ENCODE measurements at places on chromosomes 11 and 22.

DNA sequence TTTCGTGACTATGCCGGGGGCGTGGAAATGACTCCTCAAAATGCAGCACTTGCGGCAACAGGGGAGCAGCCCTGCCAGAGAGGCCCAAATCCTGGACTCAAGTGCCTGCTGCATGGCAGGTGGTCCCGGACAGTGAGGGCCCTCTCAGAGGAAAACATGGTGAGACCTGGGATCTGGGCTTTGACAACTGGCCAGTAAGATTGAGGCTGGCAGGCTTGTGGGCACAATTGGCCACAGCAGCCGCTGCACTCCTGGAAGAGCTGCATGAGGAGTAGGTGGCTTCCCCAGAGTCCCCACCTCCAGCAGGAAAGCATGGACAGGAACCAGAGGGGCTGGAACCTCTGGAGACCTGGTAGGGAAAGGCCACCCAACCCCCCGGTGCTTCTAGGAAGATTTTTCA is 13.4 kb downstream of the LINC01488 start:
- no peak for DNase-seq

GRCh38 chr11:117564321-117564720 is 232.7 kb downstream of the DSCAML1 start:
- no peak for DNase-seq

GRCh38 chr22:35708453-35708852 is 9.2 kb upstream of the APOL5 start:
- DNase-seq: no peak

DNA sequence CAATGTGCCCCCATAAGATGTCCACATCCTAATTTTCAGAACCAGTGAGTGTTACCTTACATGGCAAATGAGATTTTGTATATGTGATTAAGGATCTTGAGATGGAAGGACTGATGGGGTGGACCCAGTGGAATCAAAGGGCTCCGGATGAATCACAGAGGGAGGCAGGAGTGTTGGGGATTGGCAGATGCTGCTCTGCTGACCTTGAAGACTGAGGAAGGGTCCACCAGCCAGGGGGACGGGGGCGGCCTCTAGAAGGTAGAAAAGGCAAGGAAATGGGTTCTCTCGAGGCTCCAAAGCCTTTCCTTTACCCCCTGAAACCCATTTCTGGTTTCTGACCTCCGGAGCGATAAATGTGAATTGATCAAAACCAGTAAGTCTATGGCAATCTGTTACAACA is 18.8 kb downstream of the TMEM218 start:
- DNase-seq: no peak

DNA sequence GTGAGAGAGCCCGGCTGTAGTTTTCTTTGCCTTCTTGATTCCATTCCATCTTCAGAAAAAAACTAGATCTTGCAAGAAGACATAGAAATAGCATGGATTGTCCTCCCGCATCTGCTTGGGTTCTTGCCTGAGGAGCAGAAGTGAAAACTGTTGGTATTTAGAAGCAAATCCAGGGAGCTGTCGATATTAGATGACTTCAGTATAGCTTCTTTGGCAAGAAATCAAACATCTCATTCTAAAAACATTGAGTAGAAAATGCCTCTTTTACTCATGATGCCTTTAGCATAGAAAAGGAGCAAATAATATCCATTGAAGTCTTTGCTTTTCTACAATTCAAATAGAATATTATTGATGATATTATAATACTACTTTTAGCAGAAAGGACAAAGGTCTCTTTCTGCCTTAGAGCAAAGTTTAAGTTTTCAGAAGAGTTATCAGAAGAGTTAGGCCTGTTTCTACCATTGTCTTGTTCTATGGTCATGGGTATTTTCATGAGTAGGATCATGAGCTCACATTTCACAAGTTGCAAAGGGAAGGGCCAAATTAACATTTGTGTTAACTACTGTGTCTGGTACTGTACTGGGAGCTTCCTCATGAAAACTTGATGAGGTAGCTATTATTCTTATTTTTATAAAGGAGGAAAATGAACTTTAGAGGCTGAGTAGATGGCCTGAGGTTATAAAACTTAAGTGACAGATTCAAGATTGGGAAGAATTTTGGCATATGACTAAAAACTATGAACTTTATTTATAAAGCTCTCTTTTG is 49.7 kb downstream of the EXT2 start:
- DNase-seq: no peak

GRCh38 chr22:38796262-38796957 is 2.5 kb upstream of the DNAL4 start:
- DNase-seq: no peak

DNA sequence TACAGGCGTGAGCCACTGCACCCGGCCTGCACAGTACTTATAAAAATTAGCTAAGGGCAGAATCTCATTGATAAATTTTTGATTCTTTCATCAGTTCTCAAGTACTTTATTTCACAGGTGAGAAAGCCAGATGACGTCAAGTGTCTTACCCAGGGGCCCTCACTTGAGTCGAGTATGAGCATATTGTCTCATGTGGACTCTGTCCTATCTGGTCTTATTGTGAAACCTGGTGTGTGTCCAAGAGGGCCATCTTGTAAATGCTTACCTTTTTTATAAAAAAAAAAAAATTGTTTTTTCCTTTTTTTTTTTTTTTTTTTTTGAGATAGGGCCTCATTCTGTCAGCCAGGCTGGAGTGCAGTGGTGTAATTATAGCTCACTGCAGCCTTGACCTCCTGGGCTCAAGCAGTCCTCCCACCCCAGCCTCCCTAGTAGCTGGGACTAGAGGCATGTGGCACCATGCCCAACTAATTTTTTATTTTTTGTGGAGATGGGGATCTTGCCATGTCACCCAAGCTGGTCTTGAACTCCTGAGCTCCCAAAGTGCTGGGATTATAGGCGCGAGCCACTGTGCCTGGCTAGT is 6.0 kb downstream of the ACO2 start:
- no peak for DNase-seq

DNA sequence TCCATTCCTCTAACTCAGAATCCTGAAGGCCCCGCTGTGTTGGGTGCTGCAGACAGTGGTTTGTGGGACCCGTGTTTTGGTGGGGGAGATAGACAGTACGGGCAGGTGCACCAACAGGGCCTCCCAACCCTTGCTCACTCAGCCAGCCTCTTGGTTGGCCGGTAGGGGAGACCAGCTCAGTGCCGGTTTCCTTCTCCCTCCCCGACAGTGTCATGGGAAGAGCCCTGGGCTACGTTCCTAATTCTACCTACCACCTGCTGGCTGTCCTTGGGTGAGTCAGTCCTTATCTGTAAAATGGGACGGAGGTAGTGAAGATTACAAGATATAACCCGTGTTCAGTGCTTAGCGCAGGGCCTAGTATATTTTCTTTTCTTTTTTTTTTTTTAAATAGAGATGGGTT is 5.9 kb downstream of the TMEM134 start:
- no peak for DNase-seq

DNA sequence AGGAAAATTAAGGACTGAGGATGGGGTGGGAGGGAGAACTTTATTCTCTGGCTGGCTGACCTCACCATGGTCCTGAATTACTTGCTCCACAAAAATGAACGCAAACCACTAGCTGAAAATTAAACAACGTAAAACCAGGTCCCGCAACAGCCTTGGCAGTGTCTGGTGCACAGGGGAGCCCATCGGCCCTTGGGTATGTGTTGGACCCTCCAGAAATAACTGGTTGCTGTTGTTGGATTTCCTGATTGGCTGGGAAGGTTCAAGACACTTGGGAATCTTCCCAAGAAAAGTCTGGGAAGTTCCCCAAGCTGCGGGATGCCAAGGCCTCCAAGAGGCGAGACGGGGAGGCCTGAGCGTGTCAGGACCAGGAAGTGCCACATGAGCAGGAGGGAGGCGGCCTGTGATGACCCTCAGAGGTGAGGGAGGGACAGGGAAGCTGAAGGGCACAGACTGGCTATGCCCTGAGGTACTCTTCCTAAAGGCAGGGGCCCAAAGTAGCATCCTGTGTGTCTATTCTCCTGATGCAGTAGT is 10.4 kb upstream of the RASL10A start:
- no peak for DNase-seq

DNA sequence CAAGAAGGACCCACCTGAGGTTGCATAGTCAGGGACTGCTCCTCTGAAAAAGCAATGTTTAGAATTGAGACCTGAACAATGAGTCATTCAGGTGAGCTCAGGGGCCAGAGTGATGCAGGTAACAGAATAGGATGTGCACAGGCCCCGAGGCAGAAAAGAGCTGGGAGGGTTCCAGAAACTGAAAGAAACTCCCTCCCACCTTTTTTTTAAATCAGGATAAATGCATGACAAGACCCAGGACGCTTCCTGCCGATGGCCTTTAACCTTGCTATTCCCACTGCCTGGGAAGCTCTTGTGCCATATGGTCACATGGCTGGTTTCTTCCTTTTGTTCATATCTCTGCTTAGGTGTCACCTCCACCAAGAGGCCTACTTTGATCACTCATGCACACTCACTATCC is 214.2 kb upstream of the ZBED5 start:
- DNase-seq: no peak

DNA sequence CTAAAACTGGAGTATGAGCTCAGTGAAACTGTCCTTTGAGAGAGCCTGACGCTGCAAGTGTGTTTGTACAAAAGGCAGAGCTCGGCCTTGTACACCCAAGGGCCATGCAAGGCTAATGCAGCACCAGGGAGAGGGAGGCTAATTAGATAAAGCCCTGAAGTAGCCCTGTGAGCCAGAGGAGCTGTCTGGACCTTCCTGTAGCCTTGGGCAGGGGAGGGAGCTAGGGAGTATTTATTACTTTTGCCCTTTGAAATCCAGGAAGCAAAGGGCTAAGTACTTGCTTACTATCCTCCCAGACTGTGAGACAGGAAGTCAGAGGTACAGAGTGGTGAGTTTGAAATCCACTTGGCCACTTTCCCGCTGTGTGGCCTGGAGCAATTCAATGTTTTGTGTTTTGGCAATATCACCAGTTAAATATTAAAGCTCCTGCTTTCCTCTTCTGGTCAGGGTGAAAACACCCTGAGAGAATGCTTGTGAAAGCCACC is 10.2 kb upstream of the LDHA start:
- DNase-seq: no peak

- DNase-seq: no peak
These were observed 50.3 kb downstream of the TEAD1 start for GRCh38 chr11:12724301-12725054.

GRCh38 chr11:78210000-78210608 is 21.4 kb downstream of the USP35 start:
- no peak for DNase-seq

DNA sequence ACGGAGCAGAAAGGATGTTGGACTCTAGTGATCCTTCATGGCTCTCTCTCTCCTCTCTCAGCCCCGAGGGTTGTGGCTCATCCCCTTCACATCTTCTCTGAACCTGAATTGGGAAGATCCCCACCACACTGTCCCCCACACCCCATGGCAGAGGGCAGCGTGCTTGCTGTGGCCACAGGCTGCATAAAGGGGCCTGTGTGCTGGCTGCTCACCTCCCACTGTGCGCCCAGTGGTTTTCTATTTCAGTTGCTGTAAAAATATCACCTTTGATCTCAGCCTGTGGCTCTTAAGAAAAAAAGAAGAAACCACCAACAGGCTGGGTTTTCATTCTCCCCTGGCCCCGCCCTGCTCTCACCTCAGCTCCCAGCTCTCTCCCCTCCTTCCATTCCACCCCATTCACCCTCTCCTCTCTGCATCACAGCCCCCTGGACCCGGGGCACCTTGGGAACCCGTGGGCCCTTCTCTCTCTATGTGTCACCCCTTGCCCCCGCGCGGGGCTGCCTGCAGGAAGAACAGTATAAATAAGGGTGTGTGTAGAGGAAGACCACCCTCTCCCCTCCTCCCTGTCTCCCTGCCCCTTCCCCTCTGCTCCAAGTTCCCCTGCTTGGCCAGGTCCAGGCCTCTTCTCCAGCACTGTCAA is 25.8 kb upstream of the WNT11 start:
- DNase-seq: no peak

- no peak for DNase-seq
These were observed 73.1 kb upstream of the KCNA4 start for GRCh38 chr11:30089921-30090320.

DNA sequence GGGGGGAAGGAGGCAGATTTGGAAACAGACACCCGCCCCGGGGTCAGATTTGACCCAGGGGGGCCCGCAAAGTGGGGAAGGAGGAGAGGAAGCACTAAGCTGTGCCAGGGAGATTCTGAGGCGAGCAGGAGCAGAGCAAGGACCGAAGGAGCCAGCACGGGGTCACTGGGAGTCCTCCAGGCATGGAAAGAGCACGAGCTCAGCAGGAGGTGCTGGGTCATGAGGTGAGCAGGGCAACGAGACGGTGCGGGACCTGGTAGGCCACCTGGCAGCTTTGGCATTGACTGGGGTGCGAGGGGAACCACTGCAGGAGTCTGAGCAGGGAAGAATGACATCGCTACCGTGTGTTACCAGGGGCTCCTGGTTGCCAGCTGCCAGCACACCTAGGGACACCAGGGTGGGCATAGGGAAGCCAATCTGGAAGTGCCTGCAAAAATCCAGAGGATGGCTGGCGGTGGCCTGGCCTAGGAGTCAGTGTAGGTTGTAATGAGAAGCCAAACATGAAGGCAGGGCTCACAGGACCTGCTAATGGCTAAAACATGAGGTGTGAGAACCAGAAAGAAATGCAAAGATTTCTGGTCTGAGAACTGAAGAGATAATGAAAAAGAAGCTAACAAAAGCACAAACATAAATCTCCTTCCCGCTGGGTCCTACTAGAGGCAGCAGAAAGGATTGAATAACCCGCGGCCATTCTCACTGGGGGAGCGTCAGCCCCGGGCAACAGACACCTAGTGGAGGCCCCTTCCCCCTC is 63.5 kb downstream of the MICAL3 start:
- no peak for DNase-seq

DNA sequence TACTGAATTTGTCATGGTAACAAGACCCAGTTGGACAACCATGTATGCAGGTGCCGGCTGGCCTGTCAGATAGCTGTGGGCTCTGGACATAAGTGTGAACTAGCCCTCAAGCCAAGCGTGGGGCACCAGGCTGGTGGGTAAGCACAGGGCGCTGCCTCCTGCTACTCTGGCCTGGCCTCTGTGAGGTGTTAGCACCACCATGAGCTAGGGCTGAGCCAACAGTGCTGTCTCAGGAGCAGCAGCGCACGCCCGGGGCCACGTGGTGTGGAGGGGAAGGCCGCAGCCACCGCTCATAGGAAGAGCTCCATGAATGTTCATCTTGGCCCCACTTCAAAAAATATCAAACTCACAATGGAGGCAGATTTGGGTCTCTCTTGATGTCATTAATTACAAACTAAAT is 35.3 kb upstream of the GNB1L start:
- no peak for DNase-seq

- DNase-seq: no peak
These were observed 283.3 kb upstream of the ARHGAP42 start for GRCh38 chr11:100403816-100404215.

GRCh38 chr11:8967184-8967583 is 2.9 kb upstream of the TMEM9B start:
- DNase-seq: no peak

DNA sequence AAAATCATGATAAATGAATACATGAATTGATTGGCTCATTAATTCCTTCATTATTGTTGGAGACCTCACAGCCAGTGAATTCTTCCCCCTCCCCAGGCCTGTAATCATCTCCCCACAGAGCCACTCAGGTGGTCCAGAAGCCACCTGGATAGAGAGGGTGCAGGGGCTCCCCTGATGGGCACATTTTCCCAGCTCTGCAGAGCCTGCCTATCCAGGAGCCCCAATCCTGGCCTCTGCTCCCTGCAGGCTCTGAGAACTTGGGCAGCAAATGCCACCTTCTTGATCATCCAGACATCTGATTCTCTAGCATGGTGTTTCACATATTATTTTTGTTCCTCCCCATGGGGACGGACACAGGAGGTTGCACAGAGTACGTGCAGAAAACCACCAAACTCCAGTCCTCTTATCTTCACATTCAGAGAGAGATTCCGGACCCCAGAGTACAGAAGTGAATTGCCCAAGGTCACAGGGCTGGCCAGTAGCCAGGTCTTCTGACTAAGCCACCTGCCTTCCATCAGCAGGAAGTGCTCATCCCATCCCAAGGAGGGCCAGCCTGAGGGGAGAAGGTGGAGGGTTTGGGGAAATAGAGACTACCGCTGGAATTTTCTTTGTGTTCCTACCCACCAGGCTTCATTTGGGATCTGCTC is 348.0 kb downstream of the BUD13 start:
- DNase-seq: no peak

Data from activated CD8-positive, alpha-beta memory T cell treated with anti-CD3 and anti-CD28 coated beads for 1 hour (primary cell).